Common myeloid progenitor, CD34-positive (primary cell): ENCODE measurements at places on chromosomes 13 and 19.
A peak's percentile ranks its signal among the peaks of the same experiment; 100 is the strongest.

- H3K36me3 ChIP-seq: peaks cover under 1% of the 10 kb centered on the region
- no peak for DNase-seq
- no peaks in the 10 kb centered on the region for H3K27me3 ChIP-seq
- peak overlapping the region; percentile 80 for H3K4me3 ChIP-seq
- H3K27ac ChIP-seq: no peak overlapping the region
These were observed 2.4 kb downstream of the SPART start for GRCh38 chr13:36343766-36344165.

DNA sequence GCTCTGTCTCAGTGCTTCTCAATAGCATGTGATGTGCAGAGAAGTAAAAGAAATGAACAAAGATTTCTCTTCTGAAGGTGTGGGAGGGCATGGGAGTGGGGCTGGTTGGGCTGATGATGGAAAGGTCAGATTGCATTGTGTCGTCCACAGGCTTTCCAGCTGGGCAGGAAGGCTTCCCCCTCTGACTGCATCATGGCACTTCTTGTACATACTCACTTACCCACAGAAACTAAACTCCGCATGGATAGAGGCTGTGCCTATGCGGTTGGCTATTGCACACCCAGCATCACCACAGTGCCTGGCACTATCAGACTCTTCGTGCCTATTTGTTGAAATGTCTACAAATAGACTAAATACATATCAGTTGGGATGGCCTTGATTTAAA is 24.4 kb upstream of the TNFSF11 start:
- no peak overlapping the region for H3K27ac ChIP-seq
- no peak for DNase-seq
- H3K36me3 ChIP-seq: no peaks in the 10 kb centered on the region
- peaks cover 17% of the 10 kb centered on the region for H3K4me1 ChIP-seq

DNA sequence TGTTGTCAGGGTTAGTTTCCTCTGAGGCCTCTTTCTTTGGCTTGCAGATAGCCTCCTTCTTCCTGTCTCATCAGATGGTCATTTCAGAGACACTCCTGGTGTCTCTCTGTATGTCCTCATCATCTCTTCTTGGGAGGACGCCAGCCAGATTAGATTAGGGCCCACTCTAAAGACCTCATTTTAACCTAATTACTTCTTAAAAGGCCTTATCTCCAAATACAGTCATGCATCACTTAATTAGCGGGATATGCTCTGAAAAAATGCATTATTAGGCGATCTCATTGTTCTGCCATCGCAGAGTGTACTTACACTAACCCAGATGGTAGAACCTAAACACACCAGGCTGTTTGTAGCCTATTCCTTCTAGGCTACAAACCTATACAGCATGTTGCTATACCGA is 89.0 kb downstream of the CDK8 start:
- no peaks in the 10 kb centered on the region for H3K4me1 ChIP-seq
- peaks cover 3% of the 10 kb centered on the region for H3K36me3 ChIP-seq
- no peak overlapping the region for H3K4me3 ChIP-seq
- no peak for DNase-seq
- H3K27me3 ChIP-seq: no peaks in the 10 kb centered on the region
- H3K27ac ChIP-seq: no peak overlapping the region

- H3K4me1 ChIP-seq: no peaks in the 10 kb centered on the region
- no peak overlapping the region for H3K4me3 ChIP-seq
- H3K27me3 ChIP-seq: no peaks in the 10 kb centered on the region
- DNase-seq: no peak
- no peak overlapping the region for H3K27ac ChIP-seq
These were observed 192.5 kb downstream of the POSTN start for GRCh38 chr13:37406031-37406430.

DNA sequence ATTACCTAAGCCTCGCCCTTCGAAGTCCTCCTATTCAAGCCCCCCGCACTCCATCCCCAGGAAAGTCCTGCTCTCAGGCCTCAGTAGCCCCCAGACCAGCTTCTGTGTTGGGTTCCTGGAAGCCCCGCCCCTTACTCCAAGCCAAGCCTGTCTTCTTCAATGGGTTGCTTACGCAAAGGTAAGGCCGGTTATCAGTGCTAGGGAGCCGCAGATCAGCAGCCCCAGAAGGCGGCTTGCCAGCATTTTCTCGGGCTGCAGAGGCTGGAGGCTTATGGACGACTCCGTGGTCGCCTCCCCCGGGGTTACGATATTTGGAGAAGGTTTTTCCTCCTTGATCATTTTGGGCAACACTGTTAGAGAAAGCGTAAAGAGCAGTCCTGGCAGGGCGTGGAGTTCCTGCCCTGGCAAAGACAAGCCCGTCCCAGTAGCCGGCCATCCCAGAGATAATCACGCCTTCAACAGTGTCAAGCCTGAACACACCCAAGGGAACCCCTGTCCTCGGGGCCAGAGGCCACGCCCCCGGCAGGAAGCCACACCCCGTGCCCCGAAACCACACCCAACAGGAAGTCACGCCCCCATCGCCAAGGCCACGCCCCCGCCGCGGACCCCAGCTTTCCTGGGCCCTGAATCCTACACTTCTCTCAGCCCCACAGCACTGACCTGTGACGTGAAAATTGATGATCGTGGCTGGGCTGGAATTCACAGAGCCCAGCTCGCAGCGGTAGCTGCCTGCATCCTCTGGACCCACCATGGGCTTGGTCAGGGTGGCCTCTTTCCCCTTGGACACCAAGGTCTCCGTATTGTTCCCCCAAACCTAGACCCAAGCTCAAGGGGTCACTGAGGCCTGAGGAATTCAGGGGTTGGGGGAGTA is 954 bp upstream of the RASIP1 start:
- H3K4me3 ChIP-seq: peak overlapping the region; percentile 5
- H3K4me1 ChIP-seq: peaks cover 40% of the 10 kb centered on the region
- DNase-seq: no peak
- H3K27ac ChIP-seq: no peak overlapping the region

DNA sequence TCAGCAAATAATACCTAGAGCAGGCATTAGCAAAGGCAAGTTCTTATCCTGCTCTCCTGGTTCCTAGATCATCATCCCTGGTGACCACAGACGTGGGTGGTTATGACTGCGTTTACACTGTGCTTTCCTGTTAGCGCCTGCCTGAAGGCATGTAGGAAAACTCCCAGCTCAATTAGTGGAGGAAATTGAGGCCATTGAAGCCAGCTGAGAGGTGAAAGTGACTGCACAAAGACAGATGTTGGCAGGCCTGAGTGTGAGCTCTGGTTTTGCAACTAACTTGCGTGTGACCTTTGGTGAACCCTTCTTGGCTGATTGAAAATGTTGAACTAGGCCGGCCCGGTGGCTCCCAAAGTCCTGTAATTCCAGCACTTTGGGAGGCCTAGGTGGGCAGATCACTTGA is 17.5 kb upstream of the NWD1 start:
- no peak for DNase-seq
- no peak overlapping the region for H3K4me3 ChIP-seq
- no peaks in the 10 kb centered on the region for H3K27me3 ChIP-seq
- no peaks in the 10 kb centered on the region for H3K36me3 ChIP-seq
- H3K27ac ChIP-seq: no peak overlapping the region
- H3K4me1 ChIP-seq: no peaks in the 10 kb centered on the region

DNA sequence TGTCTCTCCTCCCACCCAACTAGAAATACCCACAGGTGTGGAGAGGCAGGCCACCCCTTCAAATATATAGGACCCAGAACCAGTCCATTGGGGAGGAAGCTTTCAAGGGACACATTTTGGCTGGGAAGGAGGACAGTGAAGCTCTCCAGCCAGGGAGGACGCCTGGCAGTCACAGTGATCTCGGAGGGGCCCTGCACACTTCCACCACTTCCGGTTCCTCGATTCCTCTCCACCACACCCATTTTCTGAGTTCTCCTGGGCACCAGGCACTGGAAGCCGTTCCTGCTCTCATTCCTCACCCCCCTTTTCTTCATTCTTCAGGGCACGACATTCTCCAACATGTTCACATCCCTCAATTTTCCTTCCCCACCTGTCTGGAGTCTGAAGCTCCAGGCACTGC is 30.4 kb upstream of the CEACAM21 start:
- H3K27me3 ChIP-seq: no peaks in the 10 kb centered on the region
- H3K4me3 ChIP-seq: peak overlapping the region; percentile 32
- no peaks in the 10 kb centered on the region for H3K36me3 ChIP-seq
- no peak for DNase-seq
- H3K4me1 ChIP-seq: peaks cover 66% of the 10 kb centered on the region
- peak overlapping the region; percentile 55 for H3K27ac ChIP-seq

- H3K36me3 ChIP-seq: peaks cover 3% of the 10 kb centered on the region
- H3K27ac ChIP-seq: no peak overlapping the region
- H3K4me1 ChIP-seq: no peaks in the 10 kb centered on the region
These were observed 66.7 kb downstream of the KATNAL1 start for GRCh38 chr13:30240608-30241007.

DNA sequence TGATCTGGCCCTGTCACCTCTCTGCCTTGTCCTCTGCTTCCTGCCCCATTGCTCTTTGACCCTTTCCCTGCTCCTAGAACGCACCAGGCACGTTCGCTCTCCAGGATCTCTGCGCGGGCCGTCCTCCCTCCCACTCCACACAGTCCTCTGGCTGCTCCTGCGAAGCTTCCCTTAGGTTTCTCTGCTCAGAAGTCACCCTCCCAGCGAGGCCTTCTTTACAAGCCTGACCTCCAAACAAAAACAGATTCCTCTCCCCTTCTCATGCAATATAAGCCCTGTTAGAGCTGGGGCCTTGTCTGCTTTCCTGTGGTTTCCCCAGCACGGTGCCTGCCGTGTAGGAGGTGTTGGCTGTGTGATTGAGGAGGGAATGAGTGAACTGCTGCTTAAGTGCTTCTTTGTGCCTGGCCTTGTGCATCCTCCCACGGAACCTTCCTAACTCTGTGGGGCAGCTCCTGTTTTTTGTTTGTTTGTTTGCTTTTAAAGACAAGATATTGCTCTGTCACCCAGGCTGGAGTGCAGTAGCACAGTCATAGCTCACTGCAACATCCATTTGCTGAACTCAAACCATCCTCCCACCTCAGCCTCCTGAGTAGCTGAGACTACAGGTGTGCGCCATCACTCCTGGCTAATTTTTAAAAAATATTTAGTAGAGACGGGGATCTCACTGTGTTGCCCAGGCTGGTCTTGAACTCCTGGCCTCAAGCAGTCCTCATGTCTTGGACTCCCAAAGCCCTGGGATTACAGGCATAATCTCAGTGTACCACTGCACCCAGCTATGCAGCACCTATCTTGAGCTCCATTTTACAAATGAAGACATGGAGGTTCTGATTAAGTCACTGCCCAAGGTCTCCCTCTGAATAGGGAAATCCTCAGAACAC is 82.0 kb downstream of the SIPA1L3 start:
- H3K4me1 ChIP-seq: peaks cover 28% of the 10 kb centered on the region
- no peak for DNase-seq
- H3K27ac ChIP-seq: no peak overlapping the region
- H3K27me3 ChIP-seq: no peaks in the 10 kb centered on the region

DNA sequence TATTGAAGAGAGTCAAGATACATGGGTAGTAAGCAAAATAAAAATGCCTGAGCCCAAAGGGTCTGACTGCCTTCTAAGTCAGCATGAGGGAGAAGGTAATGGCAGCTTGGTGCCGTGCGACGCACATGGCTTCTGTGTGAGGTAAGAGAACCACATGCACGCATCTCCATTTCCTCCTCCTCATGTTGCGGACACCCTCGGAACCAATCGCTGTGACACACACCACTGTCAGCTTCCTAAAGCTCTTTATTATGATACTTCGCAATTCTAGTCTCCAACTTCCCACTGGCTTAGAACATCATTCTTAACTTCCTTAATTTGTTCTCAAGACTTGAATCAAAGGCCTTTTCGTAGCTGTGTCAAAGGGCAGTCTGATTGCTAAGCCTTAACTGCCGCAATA is 170.1 kb downstream of the OXGR1 start:
- H3K4me3 ChIP-seq: no peak overlapping the region
- H3K27me3 ChIP-seq: no peaks in the 10 kb centered on the region
- peak; percentile 19 for DNase-seq
- no peak overlapping the region for H3K27ac ChIP-seq
- H3K36me3 ChIP-seq: no peaks in the 10 kb centered on the region
- peaks cover 6% of the 10 kb centered on the region for H3K4me1 ChIP-seq
